ENCODE measurements at places on chromosomes 7 and 10.

GRCh38 chr7:4177001-4177400 is 505.1 kb upstream of the FOXK1 start:
- no peak for DNase-seq

DNA sequence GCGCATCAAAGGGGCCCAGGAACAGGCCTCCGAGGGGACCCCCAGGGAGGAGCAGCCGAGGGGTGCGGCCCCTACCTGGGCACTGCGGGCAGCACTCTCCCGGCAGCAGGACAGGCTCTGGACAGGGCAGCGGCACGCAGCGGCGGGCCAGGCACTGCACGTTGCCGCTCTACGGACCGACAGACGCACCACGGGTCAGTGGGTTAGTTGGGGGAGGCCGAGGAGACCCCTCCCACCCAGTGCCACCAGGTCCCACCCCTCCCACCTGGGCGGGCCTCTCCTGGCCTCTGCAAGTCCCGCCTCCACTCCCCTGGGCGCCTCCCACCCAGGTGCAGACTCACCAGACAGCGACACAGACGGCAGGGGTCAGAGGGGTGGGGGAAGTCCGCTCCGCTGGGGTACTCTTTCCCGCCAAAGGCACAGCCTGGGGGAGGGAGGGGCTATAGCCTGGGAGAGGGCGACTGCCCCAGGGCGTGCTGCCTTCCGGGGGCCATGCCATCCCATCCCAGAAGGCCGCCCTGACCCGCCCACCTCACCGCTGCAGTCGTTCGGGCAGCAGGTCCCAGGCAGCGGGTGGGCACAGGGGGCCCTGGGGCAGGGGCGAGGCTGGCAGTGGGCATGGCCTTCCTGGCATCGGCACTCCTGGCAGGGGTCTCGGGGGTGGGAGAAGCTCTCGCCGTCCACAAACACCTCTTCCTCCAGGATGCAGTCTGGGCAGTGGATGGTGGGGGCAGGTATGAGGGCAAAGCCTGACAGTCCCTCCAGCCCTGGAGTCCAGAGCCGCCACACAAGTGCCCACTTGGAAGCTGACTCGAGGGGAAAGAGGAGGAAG is 19.2 kb downstream of the KCP start:
- peak; percentile 6 for DNase-seq

DNA sequence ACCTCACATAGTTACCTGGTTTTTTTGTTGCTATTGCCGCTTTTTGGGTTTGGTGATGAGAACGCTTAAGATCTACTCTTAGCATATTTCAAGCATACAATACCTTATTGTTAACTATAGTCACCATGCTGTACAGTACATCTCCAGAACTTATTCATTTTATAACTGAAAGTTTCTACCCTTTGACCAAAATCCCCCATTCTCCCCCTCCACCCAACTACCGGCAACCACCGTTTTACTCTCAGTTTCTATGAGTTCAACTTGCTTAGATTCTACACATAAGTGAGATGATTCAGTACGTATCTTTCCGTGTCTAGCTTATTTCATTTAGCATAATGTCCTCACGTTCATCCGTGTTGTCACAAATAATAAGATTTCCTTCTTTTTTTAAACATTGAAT is 86.7 kb upstream of the IL6 start:
- no peak for DNase-seq

DNA sequence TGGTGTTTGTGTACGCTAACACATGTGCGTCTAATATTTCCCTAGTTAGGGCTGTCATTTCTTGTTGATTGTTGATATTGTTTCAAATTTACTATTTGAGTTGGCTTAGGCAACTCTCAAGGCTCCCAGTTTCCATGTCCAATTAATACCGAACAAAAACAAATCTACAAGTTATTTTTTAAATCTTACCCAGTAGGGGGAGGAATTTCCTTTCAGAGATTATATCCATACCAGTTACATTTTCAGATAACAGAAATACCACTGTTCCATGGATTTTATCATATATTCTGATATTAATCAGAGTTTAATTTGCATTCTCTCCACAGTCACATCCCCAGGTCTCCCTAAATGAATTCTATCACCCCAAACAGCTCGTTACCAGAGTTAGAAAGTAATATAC is 7.2 kb upstream of the AKR1B10 start:
- no peak for DNase-seq

- no peak for DNase-seq
Measured at GRCh38 chr7:132544999-132545398, 31.3 kb downstream of the PLXNA4 start.

DNA sequence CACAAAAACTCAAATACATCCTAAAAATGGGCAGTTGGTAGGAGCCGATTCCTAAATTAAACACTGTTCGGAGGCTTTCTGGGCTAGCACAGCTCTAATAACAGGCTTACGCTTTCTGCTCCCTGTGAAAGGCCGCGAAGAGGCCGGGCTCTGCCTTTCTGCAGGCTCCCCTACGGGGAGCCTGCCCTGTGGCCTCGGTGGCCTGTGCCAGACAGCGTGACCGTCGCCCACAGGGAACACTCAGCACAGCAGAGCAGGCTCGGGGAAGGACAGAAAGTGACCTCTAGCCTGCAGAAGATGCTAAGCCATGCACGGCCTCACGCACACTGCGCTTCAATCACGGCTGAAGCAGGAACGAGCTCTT is 64.2 kb downstream of the DIP2C start:
- DNase-seq = no peak

DNA sequence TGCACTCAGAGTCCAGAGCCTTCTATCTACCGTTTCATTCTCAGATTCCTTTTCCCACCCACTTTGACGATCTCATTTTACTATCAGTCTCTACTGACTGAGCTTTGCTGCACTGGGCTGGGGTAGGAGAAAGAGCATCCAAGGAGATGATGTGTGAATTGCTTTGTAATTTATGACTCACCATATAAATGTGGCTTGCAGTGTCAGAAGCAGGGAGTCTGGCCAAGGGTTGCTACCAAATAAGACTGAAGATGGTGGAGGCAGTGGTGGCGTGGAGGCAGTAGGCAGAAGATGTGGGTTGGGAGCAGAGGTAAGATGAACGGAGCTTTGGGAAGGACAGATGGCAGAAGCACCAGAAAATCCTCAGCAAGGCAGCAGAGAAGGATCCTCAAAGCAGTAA is 73.3 kb upstream of the AGK start:
- no peak for DNase-seq

GRCh38 chr10:27360581-27361172 is 120.1 kb upstream of the ACBD5 start:
- DNase-seq = peak; percentile 87

DNA sequence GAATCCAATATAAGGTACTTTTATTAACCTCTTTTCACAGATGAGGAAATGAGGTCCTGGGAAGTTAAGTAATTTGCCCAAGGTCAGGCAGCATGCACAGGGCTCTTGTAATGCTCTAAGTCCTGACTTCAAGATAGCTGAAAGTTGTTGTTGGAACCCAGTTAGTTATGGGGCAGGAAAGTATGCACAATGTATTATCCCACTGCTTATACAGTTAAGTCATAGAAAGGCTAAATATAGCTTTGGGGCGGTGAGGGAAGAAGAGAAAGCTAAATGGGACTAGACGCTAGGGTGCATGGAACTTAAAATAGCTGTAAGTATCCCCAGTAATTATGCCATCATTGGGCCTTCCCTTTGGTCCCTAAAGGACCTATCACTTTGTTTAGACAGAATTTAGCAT is 9.2 kb downstream of the GLCCI1 start:
- no peak for DNase-seq

DNA sequence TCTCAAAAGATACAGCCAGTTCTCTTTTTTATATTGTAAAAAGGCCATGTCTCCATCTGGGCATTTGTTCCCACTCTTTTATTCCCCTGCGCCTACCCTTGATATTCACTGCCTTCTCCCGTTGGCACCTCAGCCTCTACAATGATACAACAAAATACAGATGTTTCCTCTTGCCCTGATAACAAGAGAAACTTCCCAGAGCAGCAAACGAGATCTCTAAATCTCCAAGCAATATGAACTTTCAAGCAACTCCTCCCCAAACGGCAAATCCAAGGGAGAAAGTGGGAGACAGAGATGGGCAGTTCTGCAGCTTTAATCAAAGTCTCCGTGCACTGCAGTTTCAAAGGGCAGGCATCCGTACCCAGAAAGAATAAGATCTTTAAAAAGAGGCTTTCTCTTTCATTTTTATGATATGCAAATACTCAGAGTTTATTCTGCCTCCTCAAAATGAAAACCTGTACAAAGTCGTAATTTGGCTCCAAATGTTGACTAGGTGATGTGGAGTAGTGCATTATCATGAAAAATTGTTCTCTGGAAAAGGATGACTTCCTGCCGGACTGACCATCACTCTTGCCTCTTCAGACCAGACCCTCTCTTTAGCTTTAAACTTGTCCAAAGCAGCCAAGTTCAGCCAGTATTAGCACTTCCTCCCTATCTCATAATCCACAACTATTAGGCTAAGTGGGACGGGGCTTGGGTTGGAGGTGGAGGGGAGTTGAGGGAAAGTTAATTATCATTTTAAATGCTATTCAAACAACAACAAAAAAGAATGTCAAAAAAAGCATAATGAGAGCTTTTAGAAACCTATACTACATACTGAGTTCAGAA is 682 bp downstream of the HGF start:
- no peak for DNase-seq

DNA sequence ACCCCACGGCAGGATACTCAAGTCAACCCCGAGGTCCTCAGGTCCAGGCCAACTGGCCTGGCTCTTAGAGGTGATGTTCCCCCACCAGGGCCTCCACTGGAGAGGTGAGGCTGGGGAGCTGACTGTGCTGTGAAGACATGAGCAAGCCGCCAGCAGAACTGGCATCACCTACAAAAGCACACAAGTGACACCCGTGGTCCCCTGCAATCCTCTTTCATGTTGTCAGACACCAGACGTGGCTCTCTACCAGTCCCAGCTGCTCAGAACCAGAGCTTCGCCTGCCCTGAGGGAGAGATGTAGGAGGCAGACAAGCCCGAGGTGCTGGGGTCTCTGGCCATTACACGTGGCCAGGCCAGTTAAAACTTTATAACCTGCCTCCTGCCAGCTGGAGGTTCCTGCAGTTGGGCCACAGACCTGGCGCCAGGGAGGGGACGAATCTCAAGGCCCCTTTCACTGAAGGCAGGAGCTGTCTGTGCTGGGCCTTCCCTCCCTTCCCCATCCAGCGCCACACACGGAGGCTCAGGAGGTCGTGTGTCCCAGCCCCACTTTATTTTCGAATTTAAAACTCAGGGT is 2.2 kb downstream of the COMTD1 start:
- no peak for DNase-seq

GRCh38 chr7:155383756-155384491 is 74.0 kb upstream of the EN2 start:
- no peak for DNase-seq

DNA sequence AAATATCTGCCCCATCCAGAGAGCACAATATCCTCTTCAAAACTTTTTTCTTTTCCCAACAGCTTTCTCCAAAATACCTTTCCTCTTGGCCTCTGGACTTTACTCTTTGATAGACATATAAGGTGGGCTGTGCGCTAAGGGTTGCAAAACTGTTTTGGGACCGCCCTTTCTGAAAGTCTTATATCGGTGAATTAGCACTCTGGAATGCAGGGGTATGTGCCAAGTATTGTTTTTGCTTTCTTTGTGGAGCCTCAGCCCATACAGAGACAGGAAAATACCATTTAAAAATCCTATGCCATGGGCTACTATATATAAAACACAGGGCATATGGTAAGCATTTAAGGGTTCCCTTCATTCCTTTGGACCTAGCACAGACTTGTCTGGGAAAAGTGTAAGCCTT is 37.7 kb downstream of the PPP1R17 start:
- DNase-seq = no peak

GRCh38 chr7:136086712-136087111 is 109.6 kb upstream of the MTPN start:
- peak; percentile 56 for DNase-seq

- DNase-seq = peak; percentile 71
Measured at GRCh38 chr7:135169141-135169963, 1.2 kb downstream of the CYREN start.

- no peak for DNase-seq
Measured at GRCh38 chr10:72511459-72511858, 114.4 kb downstream of the MICU1 start.

GRCh38 chr10:105968666-105969065 is 1195.8 kb downstream of the SORCS1 start:
- no peak for DNase-seq

DNA sequence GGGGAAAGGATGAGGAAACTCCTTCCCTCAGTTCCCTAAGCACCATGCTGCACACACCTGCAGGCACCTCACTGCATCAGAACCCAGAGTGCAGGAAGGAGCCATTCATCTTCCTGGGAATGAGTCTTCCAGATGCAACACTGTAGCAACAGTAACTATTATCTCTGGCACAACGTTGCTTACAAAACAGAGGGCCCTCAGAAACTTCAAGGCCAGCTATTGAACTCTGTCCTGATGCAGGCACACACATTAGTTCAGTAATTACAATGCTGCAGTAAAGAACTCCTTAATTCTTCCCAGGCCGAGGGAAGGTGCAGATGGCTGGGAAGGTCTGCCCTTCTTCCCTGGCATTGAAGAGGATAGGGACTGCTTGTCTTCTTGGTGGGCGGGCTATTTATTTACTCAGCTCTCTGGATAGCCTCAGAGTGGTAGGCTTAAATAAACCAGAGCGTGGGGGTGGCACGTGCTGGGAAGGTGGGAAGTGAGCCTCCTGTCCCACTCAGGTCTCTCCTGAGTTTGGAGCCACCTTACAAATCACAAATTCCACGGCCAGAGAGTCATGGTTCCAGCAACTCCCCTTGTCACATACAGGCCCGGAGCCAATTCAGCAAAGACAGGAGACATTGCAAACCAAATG is 125.1 kb upstream of the JCAD start:
- no peak for DNase-seq

GRCh38 chr10:52645187-52645758 is 127.3 kb downstream of the MBL2 start:
- no peak for DNase-seq

DNA sequence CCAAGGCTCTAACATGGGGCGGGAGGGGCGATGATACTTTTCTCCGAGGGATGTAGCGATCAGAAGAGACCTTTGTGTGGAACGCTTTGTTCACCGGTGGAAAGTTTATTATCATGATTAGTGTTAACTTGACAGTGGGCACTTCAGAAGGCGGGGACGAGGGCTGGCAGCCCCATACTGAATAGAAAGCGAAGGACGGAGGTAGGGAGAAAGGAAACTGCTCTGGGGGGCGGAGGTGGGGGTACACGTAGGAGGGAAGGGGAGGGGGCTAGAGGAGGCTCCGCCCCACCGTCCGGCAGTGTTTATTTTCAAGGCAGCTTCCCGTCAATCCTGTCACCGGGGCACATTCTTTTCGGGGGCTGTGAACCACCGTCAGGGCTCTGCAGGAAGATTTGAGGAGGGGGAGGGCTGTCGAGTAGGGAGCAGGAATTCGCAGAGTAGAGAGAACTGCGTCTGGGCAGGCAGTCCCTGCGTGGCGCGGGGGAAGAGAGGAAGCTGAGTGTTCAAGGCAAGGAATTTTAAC is 9.4 kb upstream of the NKX2-3 start:
- no peak for DNase-seq

DNA sequence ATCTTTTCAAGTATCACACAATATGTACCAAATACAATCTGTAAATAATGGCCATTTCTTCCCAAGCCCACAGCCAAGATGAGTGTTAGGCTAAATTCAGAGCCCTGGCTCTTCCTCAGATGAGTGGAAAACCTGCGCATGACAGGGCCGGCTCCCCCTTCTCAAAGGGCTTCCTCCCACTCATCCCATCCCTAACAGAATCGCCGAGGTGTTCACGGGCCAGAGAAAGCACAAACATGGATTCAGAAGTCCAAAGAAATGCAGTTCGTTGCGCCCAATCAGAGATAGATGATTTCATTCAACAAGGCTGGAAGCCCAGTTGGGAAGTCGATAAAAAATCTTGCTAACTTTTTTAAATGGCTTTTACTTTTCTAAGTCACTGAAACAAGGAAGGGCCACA is 121.8 kb downstream of the UBE2H start:
- no peak for DNase-seq

GRCh38 chr7:42237811-42238541 is 967 bp upstream of the GLI3 start:
- DNase-seq = no peak
